ENCODE measurements at places on chromosomes 16 and 17.
A peak's percentile ranks its signal among the peaks of the same experiment; 100 is the strongest.

DNA sequence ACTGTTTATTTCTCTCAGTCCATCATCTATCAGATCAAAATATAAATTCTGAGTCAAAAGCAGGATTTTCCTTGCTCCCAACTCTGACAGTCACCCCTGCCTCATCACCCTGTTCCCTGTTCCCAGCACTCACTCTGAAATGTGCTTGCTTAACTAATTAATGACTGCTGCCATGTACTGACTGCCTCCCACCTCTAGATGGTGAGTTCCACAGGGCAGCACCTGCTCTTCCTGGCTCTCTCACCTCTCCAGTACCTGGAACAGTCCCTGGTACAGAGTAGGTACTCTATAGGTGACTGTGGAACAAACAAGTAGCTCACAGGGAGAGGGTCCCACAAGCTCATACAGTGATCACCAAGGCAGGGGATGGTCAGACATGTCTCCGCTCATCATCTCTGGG, 114.3 kb upstream of the C16orf82 start:
- peak; percentile 12 for DNase-seq

GRCh38 chr16:89360760-89361435, 129.5 kb downstream of the ANKRD11 start:
- no peak for DNase-seq

DNA sequence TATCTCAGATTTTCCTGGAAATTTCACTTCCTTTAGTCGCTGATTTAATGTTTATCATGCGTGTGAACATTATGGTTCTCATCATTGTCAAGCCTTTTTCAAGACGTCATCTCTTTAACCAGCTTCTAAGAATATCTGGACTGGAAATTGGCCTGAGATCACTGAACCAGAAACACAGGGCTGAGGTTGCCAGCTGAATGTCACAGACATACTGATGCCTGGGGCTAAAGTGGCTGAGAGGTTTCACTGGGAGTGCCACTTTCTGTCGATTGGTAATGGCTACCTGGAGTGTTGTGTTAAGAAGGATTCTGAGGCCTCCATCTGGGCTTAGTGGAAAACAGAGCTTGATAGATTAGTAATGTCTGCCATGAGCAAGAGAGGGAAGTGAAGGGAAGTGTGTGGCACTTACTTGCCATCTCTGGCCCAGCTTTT, 54.2 kb downstream of the CRISPLD2 start:
- DNase-seq: no peak

DNA sequence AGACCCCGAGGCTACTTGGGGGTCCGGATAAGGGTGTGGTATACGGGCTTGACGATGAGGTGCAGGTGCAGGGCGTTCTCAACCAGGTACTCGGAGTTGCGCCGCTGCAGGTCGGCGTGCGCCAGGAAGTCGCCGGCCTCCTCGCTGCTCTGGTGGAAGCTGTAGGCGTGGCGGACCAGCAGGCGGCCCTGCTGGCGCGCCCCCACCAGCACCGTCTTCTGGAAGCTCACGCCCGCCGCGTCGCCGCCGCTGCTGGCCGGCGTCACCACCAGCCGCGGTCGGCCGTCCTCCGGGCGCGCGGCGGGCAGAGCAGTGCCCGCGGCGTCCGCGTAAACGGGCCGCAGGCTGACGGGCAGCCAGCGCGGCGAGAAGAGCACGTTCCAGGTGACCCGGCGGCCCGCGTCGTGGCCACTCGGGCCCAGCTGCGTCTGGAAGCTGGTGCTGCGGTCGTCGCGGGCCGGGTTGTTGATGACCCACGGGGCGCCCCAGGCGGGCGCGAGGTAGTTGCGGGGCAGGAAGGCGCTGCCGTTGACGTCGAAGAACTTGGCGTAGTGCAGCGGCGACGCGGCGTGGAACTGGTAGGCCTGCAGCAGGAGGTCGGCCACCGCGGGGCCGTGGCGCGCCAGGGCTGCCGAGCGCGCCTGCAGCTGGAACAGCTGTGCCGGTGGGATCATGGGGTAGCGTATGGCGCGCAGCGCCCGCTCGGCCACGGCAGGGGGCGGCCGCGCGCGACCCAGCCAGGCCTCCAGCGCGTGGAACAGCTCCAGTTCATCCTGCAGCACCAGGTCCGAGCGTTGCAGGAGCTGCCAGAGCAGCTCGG, 4.8 kb downstream of the BTBD17 start:
- DNase-seq: no peak

Data from NCI-H748 treated with DMSO at 0.1 percent for 48 hours (cell line).